Activated CD8-positive, alpha-beta T cell treated with anti-CD3 and anti-CD28 coated beads for 36 hours (primary cell): ENCODE measurements at places on chromosomes 2 and 18. TPM values are rescaled to one million over a fixed set of nuclear protein-coding genes. Genes with fewer than 3 reads are reported as not detected.

Gene ADAM23
- 0.54 TPM for total RNA-seq

Gene MTX2
- total RNA-seq: 27.3 TPM

Gene GORASP2
- total RNA-seq: 68.4 TPM

Gene ALPP
- not detected for total RNA-seq

Gene FN1
- total RNA-seq: 0.11 TPM

Gene VPS54
- total RNA-seq: 9.4 TPM

Gene SCLY
- total RNA-seq: 77.9 TPM

Gene CRYBA2
- total RNA-seq: not detected

Gene UGT1A3
- not detected for total RNA-seq

Gene LAMA1
- total RNA-seq: not detected
